ENCODE measurements at places on chromosomes 2 and 18. TPM values are rescaled to one million over a fixed set of nuclear protein-coding genes. Genes with fewer than 3 reads are reported as not detected.

Gene SULT1C4
- total RNA-seq, result not detected

Gene ATF2
- 20.6 TPM for total RNA-seq

Gene EPB41L3
- 0.25 TPM for total RNA-seq

Gene LINC00305
- total RNA-seq, result not detected

Gene HOXD12
- not detected for total RNA-seq

Gene SCN7A
- total RNA-seq, result not detected

Data from A549 treated with Hydrocortisone at 1 μM for 4 hours (cell line).